ENCODE measurements at places on chromosomes 3 and 15.

DNA sequence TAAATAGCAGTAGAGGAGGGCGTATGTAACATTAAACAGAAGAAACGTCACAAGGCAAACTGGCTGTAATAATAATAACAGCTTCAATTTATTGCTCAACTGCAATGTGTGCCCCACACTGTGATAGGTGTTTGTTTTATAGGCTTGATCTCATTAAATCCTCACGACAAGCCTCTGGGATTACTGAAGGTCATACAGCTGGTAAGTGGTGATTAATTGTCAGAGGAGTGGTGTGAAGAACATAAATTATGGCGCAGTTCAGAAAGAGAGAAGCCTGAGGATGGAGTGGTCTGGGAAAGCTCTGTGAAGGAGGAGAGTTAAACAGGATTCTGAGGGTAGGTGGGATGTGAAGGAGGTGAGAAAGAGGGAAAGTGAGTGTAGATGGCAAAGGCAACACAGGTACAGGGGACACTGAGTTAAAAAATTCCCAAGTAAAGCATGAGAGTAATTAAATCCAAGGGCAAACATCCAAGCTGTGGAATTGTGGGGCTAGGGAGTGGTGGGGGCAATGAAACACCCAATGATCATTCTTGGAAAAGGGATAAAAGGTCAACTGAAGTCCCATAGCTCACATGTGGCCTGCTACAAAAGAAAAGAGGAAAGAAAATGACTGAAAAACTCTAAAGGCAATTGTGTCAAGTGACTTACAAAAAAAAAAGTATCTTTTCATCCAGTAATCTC is 16.5 kb upstream of the GLCE start:
- no peak for DNase-seq

DNA sequence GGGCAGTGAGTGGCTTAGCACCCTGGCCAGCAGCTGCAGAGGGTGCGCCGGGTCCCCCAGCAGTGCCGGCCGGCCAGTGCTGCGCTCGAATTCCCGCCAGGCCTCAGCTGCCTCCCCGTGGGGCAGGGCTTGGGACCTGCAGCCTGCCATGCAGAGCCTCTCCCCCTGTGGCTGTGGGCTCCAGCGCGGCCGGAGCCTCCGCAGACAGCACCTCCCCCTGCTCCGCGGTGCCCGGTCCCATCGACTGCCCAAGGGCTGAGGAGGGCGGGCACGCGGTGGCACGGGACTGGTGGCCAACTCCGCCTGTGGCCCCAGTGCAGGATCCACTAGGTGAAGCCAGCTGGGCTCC is 386.3 kb downstream of the CNTN4 start:
- no peak for DNase-seq

GRCh38 chr3:42700366-42701288 is 2.0 kb downstream of the HHATL start:
- DNase-seq = no peak

DNA sequence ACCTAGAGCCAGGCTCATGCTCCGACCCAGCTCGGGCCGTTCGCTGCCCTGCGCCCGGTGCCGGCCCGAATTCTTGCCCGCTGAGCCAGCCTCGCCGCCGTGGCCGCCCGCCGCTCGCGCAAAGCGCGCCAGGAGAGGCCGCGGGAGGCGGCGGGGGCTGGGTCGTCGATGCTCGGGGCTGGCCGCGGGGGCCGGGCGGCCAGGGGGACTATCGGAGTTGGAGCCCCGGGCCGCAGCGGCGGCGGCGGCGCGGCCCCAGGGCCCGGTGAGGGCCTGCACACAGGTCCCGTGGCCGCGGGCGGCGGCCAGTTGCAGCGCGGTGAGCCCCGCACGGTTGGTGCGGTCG is 1.1 kb downstream of the ANKRD63 start:
- no peak for DNase-seq

GRCh38 chr15:69703532-69704187 is 251.0 kb downstream of the RPLP1 start:
- DNase-seq = no peak

GRCh38 chr15:49066372-49066771 is 20.1 kb upstream of the SECISBP2L start:
- DNase-seq = no peak

- DNase-seq = peak; percentile 85
Measured at GRCh38 chr3:89851974-89852621, 744.7 kb downstream of the EPHA3 start.
